DMS53 (cell line): ENCODE measurements at places on chromosomes 2 and 18.
A peak's percentile ranks its signal among the peaks of the same experiment; 100 is the strongest.

GRCh38 chr2:200814276-200814815, 2.6 kb downstream of the BZW1 start:
- no peak for DNase-seq

- DNase-seq: no peak
Observed at GRCh38 chr2:97712693-97713295, 582 bp upstream of the ZAP70 start.

DNA sequence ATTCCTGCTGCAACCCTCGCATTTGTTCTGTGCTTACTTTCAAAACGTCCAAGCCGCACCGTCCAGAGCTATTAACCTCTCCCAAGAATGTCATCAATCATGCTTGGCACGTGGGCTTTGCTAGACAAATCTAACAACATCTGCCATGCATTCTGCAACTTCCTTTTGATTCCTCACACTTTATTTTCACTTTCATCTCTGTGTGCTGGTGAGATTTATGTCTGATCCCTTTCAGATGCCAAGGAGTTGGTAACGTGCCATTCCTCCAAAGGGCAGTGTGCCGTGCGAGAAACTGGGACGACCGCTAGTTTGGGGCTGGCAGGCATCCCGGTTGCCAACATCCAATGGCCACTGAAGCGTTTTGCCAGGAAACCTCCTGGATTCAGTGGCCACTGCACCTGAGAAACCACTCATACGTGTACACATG, 230.0 kb upstream of the PARD3B start:
- DNase-seq: no peak

DNA sequence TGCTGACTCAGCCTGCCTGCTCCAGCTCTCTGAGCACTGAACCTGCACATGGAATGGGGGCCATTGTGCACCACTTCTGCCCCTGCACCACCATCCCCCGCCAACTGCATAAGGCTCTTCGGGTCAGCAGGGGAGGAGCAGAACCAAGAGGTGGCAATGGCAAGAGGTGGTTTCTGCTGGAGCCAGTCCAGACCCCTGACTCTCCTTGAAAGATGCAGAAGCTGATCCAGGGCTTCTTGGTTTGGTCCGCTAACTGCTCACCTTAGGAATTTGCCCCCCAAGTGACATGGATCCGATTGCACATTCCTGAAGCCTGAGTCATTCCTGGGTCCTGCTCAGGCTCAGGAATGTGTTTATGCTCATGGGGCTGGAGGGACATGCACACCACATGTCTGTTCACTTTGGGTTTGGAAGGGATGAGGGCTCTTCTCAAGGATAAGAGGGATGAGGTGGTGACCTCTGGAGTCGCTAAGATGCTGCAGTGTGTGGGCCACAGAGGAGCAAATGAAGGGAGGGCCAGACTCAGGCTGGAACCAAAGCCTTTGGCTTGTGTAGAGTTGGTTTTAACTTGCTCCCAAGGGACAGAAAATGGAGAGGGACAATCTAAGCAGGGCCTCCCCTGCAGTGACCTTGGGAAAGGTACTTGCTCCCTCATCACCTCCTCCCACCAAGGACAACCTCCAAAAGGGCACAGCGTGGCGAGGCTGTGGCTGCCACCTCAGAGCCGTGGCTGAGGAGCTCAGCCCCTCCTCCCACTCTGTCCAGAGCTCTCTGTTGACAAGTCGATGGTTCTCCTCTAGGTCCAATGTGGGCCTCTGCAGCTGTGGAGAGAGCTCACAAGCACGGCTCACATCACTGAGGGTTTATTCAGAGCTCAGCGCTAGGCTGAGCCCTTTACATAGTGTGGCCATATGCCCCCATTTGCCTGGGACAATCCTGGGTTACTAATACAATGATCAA, 66.2 kb downstream of the HS1BP3 start:
- DNase-seq: peak; percentile 34

DNA sequence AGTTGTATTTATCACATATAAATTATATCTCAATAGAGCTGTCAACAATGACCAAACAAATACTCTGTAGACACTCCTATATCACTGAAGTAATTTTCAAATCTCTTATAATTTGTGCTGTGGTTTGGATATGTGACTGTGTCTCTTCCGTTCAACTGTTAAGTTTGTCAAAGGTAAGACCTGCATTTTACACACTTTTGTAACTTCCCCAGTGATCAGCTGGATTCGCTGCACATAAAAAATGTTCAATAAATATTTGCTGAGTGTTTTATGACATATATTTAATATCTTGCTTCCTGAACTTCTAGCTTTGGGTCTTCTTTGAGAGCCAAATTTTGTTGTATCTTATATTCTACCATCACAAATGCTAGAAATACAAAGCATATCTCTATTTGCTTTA, 57.3 kb upstream of the ROCK1 start:
- DNase-seq: peak; percentile 13

DNA sequence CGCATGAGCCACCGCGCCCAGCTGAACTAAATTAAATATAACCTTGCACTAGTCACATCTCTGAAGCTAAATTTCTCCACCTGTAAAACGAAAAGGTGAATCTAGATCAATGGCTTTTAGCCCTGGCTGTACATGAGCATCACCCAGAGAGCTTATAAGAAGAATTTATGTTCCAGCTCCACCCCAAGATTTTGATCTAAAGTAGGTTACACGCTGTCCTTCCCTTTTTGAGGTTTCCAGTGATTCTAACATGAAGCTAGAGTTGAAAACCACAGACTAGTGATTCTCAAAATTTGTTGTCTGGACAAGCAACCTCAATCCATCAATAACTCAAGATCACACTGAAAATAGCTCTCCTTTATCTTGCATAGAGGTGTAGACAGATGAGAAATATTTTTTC, 208.8 kb upstream of the CRIM1 start:
- no peak for DNase-seq

- peak; percentile 79 for DNase-seq
Observed at GRCh38 chr2:60998628-60999545, 18.6 kb upstream of the PEX13 start.

- no peak for DNase-seq
Observed at GRCh38 chr18:45019469-45019868, 338.8 kb downstream of the SETBP1 start.

DNA sequence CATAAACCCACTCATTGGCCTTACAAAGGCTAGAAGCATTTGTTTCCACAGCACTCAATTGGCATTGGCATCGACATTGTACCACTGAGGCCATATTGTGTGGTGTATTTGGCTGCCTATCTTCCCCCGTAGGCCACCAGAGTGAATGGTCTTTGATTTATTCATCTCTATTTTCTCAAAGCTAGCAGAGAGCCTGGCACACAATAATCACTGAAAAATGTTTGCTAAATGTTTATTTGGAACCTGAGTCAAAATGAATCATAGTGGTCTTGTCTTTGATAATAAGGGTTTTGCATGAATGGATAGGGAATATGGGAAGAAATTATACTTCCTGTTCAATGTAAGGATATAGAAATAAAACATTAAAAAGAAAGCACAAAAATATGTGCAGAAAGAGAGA, 107.3 kb upstream of the SLC8A1 start:
- no peak for DNase-seq

- no peak for DNase-seq
Observed at GRCh38 chr2:20186078-20186854, 38.7 kb downstream of the SDC1 start.

DNA sequence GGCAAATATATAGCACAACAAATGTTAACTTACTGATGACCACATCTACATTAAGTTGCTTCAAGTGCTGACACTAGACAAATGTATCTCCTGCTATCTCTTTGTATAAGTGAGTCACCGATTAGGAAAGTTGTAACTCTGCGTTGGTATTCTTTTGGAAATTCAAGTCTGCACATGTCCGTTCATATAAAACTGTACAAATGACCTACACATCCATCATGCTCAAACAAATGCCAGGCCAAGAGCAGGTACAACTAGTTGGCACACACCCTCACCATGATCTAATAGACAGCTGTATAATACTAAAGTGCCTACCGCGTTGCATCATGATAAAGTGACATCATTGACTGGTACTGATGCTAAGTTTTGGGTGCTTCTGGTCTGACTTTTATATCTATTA, 141.1 kb downstream of the RBMS1 start:
- DNase-seq: peak; percentile 47

DNA sequence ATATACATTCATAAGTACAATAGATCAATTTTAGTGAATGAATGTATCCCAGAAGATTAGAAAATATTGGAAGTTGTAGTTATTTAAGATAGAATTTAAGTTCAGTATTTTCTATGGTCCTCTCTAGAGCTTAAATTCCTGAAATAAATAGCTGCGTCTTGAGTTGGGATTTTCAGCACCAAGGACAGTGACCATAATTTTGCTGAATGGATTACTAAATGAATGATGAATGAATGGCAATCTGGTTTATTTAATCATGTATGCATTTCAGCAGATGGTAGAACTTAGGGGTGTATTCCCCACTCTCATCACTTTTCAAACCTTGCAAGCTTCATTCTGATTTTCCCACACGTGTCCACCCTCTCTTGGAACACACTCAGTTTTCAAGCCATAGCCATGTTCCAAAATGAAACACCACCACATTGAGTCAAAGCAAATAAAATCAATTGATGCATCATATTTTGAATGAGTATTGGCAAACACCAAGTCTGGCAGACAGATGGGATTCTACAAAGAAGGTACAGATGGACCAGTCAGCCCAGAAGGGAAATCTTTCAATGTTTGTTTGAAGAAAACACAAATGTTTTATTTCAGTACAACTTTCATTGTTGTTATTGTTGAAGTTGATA, 362.2 kb upstream of the NXPH2 start:
- peak; percentile 44 for DNase-seq

DNA sequence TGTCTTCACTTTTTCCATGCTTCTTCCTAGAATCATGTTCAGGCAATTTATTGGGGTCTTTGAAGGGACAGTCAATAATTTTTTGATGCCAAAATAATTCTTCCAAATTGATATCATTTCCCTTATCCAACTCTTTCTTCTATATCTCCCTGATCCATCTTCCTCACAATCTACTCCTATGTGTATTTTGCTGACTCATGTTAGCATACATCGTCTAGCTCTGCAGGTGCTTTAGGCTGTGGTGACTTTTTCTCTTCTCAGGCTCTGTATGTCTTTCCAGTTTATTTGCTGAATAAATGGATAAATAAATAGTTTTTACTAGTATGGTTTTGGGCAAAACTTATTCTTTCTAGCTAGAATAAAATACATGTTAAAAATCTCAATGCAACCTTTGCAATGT, 1650.9 kb upstream of the TMEFF2 start:
- peak; percentile 86 for DNase-seq

DNA sequence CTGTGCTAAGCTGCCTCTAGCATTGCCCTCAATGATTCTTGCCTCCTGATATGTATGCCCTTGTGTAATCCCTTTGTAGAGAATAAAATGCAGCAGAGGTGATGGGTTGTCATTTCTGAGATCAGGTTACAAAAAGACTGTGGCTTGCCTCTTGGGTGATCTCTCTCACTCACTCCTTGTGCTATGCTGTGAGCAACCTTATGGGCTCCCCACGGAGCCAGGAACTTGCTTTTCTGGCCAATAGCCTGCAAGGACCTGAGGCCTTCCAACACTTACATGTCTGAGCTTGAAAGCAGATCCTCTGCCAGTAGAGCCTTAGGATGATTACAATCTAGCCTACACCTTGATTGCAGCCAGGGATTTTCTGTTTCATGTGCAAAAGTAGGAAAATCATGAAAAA, 123.1 kb upstream of the XIRP2 start:
- no peak for DNase-seq

- no peak for DNase-seq
Observed at GRCh38 chr18:64405161-64405560, 256.3 kb upstream of the LINC00305 start.

- no peak for DNase-seq
Observed at GRCh38 chr2:145689277-145689676, 1169.4 kb upstream of the ZEB2 start.

- DNase-seq: no peak
Observed at GRCh38 chr2:99618579-99619097, 128.8 kb upstream of the REV1 start.

- DNase-seq: peak; percentile 27
Observed at GRCh38 chr2:238274152-238274865, 14.1 kb downstream of the PER2 start.

DNA sequence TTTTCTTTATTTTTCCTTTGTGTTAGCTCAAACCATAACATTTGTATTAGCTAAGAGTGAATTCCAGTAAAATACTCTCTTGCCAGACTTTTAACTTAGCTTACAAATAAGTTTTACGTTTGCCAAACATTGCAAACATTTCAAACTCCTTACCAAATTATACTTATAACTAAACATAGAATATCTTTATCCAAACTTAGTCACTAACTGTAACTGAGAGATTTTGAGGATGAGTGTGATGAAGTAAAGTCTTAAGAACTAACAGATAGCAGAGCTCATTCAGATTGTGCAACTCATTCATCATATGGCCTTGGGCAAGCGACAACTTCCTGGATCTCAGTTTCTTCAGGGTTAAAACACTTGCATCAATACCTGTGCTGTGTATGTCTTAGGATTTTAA, 533.7 kb downstream of the TDRD15 start:
- DNase-seq: no peak

- no peak for DNase-seq
Observed at GRCh38 chr2:39127973-39128372, 7.1 kb upstream of the SOS1 start.
